ENCODE measurements at places on chromosomes 16 and 17. TPM values are rescaled to one million over a fixed set of nuclear protein-coding genes. Genes with fewer than 3 reads are reported as not detected.

Gene CIBAR2
- not detected for total RNA-seq

Gene CDRT15L2
- total RNA-seq: not detected

Gene HSPB9
- total RNA-seq: not detected

Gene TAC4
- total RNA-seq: not detected

Gene PRRT2
- 22.7 TPM for total RNA-seq

Gene ACSM3
- 13.2 TPM for total RNA-seq

Gene CLUH
- 70.9 TPM for total RNA-seq

Gene GFAP
- total RNA-seq: not detected

Gene TAT
- not detected for total RNA-seq

Measured in sigmoid colon (tissue), 7 donors.